ENCODE measurements at places on chromosomes 5 and 9.

- DNase-seq = no peak
Measured at GRCh38 chr5:99929806-99930135, 605.4 kb upstream of the FAM174A start.

DNA sequence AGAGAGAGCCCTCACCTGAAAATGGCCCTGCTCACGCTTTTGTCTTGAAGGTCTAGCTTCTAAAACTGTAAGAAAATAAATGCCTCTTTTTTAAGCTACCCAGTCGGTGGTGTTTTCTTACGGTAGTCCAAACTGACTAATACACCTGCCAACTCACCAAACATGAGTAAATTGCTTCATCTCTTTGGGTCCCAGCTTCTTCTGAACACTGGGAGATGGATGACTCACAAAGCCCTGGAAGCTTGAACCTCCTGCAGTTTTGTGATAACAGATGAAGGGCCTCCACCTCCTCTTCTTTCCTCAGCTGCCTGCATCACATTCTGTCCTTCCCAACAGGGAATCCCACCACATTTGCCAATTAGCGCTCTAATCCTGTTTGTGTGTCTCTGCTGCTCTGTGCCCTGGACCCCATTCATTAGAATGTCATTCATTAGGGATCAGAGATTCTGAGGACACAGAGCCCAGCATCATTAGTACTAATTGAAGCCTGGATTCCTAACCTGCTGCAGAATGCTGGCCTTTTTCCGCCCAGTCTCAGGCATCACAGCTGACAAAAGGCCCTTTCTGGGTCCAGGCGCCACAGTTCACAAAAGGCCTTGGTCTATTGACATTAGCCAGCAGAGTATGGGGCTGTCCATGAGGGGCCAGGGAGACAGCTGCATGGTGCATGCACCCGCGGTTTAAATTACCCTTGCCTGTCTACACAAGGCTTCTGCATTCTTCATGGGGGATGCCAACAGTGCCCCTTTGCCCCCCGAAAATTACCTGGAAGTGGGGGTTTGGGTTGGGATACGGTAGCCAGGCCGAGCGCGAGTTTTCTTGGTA lies 349.3 kb downstream of the SEMA5A start:
- DNase-seq = no peak

DNA sequence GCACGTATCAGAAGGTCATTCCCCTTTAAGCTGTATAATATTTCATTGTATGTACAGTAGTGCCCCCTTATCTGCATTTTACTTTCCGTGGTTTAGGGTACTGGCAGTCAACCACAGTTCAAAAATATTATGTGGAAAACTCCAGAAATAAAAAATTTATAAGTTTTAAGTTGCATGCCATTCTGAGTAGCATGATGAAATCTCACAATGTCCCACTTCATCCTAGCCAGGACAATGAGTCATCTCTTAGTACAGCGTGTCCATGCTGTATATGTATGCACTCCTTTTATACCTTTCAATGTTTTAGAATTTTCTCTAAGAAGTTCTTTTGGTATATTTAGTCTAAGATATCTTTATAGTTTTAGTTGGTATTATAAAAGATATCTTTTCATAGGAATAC lies 115.0 kb upstream of the HAND1 start:
- no peak for DNase-seq

DNA sequence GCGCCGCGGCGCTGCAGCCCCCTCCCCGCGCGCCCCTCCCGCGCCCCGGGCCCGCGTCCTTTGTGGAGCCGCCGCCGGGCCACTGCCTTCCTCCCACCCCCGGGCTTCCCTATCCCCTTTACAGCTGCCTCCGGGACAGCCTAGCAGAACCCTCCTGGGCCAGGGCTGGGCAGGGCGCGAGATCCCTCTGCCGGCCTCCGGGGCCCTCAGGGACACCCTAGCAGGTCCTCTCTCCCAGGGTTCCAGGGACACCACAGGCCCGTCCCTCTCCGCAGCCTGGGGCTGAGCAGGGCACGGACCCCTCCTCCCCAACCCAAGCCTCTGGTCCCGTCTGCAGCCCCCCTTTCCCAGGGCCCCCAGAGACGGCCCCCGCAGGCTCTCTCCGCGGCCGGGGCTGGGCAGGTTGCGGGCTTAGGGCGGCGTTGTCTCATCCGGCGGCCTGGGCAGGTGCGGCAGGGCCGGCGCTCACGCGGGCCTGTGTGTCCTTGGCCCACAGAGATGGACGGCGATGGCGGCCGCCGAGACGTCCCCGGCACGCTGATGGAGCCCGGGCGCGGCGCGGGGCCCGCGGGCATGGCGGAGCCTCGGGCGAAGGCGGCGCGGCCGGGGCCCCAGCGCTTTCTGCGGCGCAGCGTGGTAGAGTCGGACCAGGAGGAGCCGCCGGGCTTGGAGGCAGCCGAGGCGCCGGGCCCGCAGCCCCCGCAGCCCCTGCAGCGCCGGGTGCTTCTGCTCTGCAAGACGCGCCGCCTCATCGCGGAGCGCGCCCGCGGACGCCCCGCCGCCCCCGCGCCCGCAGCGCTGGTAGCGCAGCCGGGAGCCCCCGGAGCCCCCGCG lies 710 bp downstream of the WNK2 start:
- DNase-seq = no peak

DNA sequence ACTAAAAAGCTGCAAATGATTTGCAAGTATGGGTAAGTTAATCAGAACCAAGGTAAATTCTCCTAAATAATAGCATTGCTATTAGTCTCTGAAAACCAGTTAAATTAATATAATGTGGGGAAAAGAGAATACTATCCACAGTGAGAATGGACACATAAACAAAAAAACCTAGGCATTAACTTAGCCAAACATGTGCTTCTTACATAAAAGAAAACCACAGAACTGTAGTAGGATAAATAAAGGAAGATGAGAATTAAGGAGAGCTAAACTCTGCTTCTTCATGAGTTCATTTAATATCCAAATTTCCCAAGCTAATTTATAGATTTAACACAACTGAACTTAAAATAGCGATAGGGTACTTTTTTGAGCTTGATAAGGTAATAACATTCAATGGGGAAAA lies 31.8 kb downstream of the ABCA1 start:
- DNase-seq = no peak

DNA sequence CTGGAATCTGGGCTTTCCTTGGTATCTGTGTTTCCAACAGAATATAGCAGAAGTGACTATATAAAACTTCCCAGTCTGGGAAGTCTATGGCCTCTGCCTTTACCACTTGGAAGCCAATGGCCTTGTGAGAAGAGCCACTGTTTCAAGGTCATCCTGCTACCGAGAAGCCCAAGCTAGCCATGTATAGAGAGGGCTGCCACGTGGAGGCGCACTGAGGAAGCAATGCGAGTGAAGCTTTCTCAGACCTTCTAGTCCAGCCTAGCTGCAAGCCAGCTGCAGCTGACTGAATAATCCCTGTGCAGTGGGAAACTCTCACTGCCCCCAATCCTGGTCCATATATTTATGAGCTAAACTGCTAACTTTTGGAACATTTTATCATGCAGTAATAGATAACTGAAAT lies 661.8 kb upstream of the RIOK2 start:
- no peak for DNase-seq

DNA sequence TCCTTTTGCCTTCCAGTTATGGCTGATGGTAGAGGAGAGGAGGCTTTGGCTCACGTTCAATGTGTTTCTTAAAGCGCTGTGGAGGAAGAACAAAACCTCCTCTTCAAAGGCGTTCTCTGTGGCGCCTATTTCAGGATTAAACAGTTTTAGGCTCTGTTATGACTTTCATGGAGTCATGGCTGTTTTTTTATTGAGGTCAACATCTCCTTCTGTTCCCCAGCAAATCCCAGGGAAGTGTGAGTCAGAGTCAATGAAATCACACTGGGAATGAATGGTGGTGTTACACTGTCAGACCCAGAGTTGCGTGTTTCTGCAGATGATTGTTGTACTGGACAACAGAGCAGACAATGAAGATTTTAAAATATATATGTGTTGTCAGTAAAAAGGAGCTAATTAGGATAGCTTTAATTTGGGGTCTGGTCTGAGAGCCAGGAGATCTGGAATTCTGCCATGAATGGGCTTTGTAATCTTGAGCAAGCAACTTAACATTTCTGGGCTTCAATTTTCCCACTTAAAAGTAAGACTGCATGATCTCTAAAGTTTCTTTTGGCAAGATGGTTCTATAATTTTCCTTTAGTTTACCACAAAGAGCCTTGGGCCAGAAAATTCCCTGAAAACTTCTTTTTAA lies 240.7 kb downstream of the CSNK1G3 start:
- DNase-seq = no peak

GRCh38 chr9:37917313-37917731 lies 13.4 kb upstream of the SLC25A51 start:
- no peak for DNase-seq

- DNase-seq = no peak
Measured at GRCh38 chr9:92266486-92266885, 27.0 kb downstream of the IARS1 start.
